GM12878 (cell line): ENCODE measurements at places on chromosomes 6 and 20. TPM values are rescaled to one million over a fixed set of nuclear protein-coding genes. Genes with fewer than 3 reads are reported as not detected.
A peak's percentile ranks its signal among the peaks of the same experiment; 100 is the strongest.

- no peaks in the 10 kb centered on the region for H3K36me3 ChIP-seq
- no peaks in the 10 kb centered on the region for H3K27me3 ChIP-seq
- DNase-seq, result peak; percentile 11
- H3K27ac ChIP-seq, result no peak overlapping the region
These were observed 141.5 kb downstream of the GMDS start for GRCh38 chr6:2103765-2104523.

GRCh38 chr6:93792746-93793145 lies 373.4 kb upstream of the EPHA7 start:
- H3K27ac ChIP-seq, result no peak overlapping the region
- H3K36me3 ChIP-seq, result no peaks in the 10 kb centered on the region
- H3K27me3 ChIP-seq, result no peaks in the 10 kb centered on the region
- no peak for DNase-seq
- no peaks in the 10 kb centered on the region for H3K4me1 ChIP-seq

GRCh38 chr6:158358450-158359077 lies 46.3 kb downstream of the TULP4 start:
- DNase-seq, result no peak
- H3K27me3 ChIP-seq, result no peaks in the 10 kb centered on the region
- no peaks in the 10 kb centered on the region for H3K36me3 ChIP-seq
- peaks cover 23% of the 10 kb centered on the region for H3K4me1 ChIP-seq
- H3K27ac ChIP-seq, result peak overlapping the region; percentile 68

- DNase-seq, result no peak
- H3K4me3 ChIP-seq, result no peak overlapping the region
- no peaks in the 10 kb centered on the region for H3K4me1 ChIP-seq
- H3K36me3 ChIP-seq, result peaks cover 30% of the 10 kb centered on the region
- H3K27me3 ChIP-seq, result no peaks in the 10 kb centered on the region
These were observed 61.2 kb upstream of the TRAF3IP2 start for GRCh38 chr6:111666847-111667246.

- H3K4me1 ChIP-seq, result no peaks in the 10 kb centered on the region
- no peak overlapping the region for H3K27ac ChIP-seq
- no peaks in the 10 kb centered on the region for H3K36me3 ChIP-seq
- H3K27me3 ChIP-seq, result no peaks in the 10 kb centered on the region; the same call in 1 of the 2 replicates
- no peak overlapping the region for H3K4me3 ChIP-seq
These were observed 162.8 kb downstream of the PHF3 start for GRCh38 chr6:63798378-63798777.

DNA sequence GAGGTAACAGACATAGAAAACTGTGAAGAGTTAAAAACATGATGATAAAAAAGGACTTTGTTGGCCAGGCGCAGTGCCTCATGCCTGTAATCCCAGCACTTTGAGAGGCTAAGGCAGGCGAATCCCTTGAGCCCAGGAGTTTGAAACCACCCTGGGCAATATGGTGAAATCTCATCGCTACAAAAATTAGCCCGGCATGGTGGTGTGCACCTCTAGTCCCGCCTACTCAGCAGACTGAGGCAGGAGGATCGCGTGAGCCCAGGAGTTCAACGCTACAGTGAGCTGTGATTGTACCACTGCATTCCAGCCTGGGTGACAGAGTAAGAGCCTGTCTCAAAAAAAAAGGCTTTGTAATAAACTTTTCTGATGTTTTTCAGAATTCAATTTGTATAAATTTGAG lies 60.1 kb downstream of the GFOD1 start:
- no peaks in the 10 kb centered on the region for H3K27me3 ChIP-seq
- H3K4me1 ChIP-seq, result peaks cover 70% of the 10 kb centered on the region
- no peaks in the 10 kb centered on the region; the same call in 1 of the 2 replicates for H3K36me3 ChIP-seq
- DNase-seq, result peak; percentile 34
- peak overlapping the region; percentile 22; the same call in 1 of the 2 replicates for H3K4me3 ChIP-seq

DNA sequence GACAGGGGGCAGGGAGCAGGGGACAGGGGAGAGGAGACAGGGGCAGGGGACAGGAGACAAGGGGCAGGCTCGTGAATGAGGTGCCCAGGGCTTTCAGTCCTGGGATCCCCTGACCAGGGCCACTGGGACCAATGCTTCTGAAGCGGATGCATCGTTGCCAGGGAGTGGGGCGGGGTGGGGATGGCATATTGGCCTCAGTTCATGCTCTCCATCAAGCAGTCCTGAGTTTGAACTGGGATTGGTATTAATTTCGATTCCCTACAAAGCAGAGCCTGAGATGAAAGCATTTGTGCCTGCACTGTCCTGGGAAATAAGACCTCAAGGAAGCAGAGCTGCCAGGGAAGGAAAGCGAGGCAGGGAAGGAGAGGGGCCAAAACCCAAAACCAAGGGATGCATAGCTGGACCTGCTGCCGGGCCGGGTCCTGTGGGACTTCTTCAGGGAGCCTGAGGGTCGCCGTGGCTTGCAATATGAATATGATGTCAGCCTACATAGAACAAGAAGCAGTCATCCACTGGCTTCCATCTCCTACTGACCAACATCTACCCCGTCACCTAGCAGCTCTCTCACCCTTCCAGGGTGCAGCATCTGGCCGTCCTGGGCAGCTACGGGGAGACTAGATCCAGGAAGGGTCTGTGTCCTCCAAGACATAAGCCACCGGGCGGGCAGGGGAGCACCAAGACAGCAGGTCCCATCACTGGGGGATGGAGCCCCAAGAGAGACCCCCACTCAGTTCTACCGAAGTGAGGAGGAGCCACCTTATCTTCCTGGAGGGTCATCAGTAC lies 233.3 kb downstream of the SYNDIG1 start:
- no peaks in the 10 kb centered on the region for H3K4me1 ChIP-seq
- no peak overlapping the region for H3K27ac ChIP-seq
- no peak overlapping the region for H3K4me3 ChIP-seq
- H3K36me3 ChIP-seq, result no peaks in the 10 kb centered on the region
- DNase-seq, result no peak

RSPO3 gene
- total RNA-seq, result not detected in 2 replicates

DPPA5 gene
- total RNA-seq, result not detected in 2 replicates

HLA-DRA gene
- total RNA-seq, result 2,040 and 2,127 TPM in 2 replicates

MCCD1 gene
- not detected in 2 replicates for total RNA-seq

TCF15 gene
- total RNA-seq, result not detected in 2 replicates
